ENCODE measurements at places on chromosomes 3 and 15.

- no peak for DNase-seq
Observed at GRCh38 chr15:40232625-40233070, 6.2 kb upstream of the PAK6 start.

DNA sequence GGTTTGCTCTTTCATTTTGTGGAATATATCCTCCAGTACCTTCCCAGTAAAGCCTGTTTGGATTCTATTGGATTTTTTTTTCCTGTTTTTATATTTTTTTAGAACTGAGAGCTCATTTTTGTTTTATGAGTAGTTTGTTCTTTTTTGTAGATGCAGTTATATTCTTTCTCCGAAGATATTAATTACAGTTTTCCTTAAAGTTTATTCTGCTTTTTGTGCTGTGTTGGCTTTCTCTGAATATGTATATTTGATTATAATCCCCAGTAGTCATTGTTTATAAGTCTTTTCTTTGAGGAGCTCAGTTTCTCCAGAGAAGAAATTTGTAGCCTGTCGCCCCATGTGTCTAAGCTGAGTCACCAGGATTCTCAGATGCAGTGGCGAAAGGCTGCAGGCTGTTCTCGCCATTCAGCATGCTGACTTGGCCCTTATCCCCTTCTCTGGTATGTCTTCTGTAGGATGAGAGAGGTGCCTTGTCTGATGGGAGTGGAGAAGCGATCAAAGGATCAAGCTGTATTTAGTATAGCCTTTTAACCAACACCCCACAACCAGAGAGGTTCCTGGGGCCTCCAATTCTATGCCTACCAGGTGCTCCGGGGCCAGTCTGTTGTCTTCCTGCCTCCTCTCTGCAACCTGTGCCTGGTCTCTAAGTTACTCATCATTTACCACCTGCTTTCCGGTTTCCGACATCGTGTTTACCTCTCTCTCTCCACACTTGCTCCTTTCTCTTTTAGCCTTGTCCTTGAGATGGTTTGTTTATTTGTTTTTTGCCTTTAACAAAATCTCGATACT is 31.7 kb upstream of the MFSD1 start:
- no peak for DNase-seq

DNA sequence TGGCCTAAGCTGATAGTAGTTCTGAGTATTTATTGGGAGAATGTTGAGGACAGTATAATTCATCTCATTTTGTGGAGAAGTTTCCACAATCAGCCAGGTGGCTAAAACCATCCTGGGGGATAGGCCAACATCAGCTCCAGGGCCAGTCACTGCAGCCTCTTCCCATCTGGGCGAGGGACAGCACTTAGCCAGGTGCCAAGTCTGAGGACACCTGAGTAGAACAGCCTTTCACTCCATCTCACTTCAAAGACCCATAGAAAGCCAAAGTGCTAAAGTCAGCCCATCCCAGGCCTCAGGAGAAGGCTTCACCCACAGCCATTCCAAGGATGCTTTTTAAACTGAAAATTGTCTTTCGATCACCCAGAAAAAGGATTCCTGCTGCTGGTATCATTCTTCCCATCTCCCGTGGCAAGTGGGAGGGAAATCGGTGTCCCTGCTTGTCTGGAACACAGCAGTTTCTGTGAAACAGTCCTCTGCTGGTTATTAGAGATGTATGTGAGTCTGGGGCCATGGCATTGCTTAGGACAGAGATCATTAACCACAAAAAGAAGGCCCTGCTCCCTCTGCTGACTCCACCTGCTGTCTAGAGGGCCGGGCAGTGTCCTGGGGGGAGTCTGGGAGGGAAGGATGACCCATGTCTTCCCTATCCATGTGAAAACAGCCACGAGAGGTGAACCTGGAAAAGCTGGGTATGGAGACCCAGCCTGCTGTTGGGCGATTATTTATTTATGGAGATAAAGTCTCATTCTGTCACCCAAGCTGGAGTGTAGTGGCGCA is 9.6 kb downstream of the CALML4 start:
- DNase-seq: no peak

- DNase-seq: no peak
Observed at GRCh38 chr15:85927931-85928537, 133.3 kb upstream of the KLHL25 start.

DNA sequence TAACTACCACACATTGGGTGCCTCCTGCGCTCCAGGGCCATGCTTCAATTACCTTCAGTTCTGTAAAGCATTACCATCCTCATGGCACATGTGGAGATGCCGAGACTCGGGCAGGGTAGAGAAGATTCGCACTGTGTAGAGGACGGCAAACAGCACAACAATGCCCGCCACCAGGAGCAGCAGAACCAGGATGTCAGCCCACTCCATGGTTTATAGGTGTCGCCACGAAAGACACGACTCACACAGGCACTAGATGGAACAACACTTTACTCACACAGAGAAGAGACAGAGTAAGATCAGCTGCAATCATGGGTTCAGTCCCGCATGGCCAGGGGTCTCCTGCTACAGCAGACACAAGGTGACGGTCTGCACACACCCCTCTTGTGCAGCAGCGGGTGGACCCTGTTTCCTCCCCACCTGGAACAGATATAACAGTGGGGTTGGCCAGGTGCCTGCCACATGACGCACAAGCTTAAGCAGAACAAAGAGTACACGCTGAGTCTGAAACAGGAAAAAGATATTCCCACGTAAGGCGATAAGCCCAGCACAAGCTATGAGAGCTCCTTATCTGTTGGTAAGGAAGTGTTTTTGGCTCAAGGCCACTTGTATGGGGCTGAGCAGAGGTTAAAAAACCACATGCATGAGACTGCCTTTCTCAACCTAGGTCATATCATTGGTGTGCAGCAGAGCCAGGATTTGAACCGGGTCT is 2.5 kb upstream of the TBC1D21 start:
- DNase-seq: no peak

GRCh38 chr15:99167640-99168039 is 62.8 kb downstream of the SYNM start:
- DNase-seq: no peak

- DNase-seq: no peak
Observed at GRCh38 chr15:65777843-65778242, 14.2 kb downstream of the DENND4A start.

DNA sequence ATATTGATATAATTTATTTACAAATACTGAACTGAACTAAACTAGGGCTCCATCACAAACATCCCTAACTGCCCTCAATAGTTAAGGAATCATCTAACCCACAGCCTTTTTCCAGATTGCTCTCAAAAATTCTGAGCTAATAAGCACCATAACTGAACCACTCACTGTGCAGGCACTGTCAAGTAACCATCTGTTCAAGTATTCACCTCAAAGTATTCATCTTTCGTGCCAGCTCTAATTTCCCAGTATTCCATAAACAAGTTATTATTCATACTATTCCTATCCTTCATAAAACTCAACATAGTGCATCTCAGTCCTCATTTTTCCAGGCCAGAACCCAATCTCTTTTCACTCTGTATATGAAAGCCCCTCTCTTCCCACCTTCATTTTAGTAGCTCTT is 41.1 kb downstream of the THBS1 start:
- DNase-seq: no peak

DNA sequence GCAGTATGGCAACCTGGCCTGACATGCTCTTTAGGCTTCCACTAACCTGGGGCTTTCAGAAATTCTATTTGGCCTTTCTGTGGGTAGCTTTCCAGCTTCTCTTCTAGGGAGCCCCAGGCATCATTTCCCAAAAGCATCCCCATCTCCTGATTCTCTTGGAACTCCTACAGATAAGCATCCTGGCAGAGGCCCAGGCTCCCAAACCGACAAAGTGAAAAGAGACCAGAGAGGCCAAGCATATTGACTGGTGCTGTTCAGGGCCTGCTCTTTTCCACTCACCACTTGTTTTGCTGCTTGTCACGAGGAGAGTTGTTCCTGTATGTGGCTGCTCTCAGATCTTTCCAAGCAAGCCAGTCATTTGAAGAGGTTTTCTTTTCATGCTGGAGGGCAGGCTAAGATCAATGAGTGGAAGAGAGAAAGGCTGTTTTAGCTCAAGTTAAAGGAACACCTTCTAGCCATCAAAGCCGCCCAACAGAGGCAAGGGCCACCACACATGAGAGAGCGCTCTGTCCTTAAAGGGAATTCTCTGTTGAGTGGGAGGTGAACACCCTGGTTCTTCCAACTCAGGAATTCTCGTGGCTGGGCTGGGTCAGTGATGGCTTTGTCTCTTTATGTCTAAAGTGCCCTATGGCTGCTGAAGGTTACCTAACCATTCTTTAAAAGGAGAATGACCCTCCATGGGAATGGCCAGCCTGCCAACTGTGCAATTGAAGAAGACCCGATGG is 31.1 kb upstream of the NR2E3 start:
- no peak for DNase-seq

DNA sequence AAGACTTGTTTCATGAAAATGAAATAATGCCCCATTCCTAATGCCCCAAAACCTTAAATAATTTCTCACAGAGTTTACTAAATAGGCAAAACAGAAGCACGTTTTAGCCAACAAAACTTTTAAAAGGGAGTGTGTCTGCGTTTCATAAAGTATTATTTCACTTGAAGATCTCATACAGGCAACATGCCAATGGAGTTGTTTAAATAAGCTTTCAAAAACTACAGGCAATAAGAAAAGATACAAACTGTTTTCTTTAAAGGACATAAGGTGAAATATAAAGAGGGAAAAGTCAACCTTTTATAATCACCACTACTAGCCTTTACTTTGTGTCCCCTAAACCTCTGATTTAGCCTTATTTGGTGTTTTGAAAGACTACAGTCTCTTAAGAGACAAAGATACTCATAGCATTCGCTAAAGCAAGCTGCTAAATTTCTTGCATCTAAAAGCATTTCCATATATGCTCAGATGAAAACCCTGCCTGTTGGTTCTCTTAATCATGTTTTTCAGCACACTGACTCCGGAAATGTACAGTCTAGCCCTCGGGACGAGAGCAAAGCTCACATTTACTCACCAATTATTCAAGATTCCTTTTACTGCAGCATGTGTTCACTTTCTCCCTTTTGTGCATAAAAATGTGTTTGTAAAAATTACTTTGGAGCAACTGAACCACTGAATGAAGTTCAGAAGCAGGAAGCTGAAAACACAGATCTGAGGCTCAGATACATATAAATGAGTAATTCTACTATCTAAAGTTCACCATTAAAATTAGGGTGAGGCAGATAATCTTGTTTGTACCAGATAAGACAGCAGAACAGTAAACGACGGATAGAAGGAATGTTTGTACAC is 119.0 kb downstream of the GOLIM4 start:
- DNase-seq: no peak

- DNase-seq: no peak
Observed at GRCh38 chr3:58236527-58237237, 910 bp upstream of the ABHD6 start.

DNA sequence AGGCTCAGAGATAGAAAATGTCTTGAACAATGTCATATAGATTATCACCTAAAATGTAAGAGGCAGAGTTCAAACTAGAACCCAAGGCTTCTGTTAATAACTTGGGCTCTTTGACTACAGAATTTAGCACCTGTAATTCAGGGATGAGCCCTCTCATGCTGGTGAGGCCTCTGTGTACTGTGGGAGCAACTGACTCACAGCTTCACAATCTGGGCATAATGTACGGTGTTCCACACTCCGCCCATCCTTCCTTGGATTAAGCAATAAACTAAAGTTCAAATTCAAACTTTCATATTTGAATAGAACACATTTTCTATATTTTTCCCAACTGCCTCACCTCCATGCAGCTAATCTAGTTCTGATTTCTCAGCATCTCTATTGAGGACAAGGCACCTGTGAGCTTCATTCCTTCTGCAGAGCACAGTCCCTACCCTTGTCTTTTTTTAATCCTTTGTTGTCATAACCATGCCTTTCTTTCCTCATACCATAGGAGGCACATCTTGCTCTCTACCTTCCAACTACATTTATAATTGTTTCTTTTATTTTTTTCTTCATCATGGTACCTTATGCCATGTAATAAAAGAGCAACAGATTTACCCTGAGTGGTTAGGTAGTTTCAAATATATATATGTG is 392.1 kb downstream of the NLGN1 start:
- no peak for DNase-seq

DNA sequence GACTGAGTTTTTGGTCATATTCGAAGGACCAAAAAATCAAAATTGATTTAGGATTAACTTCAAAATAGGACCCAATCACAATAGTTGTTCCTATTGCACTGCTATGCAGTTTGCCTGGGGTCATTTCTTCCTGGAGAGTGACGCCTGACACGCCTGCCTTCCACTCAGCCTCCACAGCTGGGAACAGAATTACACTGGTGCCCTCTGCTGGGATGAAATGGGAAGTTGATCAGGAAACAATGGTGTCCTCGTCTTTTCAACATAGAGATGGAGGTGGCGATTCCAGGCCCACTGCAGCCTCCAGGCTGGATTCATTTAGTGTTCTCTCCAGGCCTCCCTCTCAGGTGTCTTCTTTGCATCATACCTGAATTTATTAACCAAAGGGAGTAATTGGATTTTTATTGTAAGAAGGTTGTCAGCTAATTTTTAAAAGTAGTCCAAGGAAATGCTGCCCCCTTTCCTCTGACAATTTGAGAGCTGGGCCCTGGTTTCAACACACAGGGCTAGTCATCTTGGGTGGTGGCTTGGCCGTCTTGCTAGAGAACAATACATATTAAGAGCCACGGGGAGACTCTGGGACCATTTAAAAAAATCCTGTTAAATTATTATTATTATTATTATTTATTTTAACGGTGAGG is 69.7 kb downstream of the GAP43 start:
- DNase-seq: peak; percentile 68

GRCh38 chr3:42906070-42906847 is at the start of gene ZNF662:
ZNF662 (plus strand) TSS chr3:42906142; CDS start chr3:42908115, 1,973 bp downstream.
- DNase-seq: peak; percentile 2

- no peak for DNase-seq
Observed at GRCh38 chr3:31802981-31803740, 177.9 kb downstream of the OSBPL10 start.

GRCh38 chr3:110900576-110900975 is 171.0 kb upstream of the NECTIN3 start:
- DNase-seq: no peak

DNA sequence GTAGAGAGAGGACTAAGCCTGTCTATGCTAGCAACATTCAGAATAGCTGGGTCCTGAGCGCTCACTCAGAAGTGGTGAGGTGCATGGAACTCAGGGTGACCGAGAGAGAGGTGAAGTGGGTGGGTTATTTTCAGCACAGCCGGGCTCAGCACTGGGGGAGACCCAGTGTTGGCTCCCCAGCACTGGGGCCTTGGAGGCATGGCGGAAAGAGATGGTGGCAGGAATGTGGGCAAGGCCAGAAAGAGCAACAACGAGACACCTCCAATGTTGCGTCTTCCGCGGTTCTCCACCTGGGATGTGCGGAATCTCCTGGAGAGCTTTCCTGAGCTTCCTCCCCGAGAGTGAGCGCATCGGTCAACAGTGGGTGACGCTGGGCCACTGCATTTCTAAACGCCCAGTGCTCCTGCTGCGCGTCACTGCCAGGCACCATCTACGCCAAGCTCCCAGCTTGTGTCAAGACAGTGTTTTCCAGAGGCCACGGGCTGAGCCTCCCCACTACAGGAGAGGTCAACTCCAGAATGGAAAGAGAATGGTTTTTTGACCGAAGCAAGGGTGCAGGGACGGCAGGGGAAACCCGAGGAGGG is 148.4 kb downstream of the ADAMTS17 start:
- DNase-seq: no peak

DNA sequence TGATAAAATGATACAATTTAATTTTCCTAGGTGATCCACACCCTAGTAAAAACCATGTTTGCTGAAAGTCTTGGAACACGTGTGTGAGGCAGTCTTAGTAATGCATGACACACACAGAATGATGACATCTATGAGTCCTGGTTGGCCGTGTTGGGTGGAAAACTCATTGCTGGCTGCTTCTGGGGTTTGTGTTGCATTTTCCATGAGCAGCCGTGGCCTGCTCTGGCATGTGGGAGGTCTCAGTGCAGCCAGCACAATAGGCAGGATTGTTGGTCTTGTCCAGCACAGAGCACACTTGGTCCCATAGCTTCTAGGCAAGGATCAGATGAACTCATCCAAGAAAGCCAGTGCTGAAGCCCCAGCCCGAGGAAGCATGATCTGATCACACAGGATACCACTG is 172.8 kb upstream of the UBE3A start:
- no peak for DNase-seq

Measured in NCI-H774 (cell line).